ENCODE measurements at places on chromosomes 3 and 15.
A peak's percentile ranks its signal among the peaks of the same experiment; 100 is the strongest.

- no peak for DNase-seq
Observed at GRCh38 chr3:165725296-165725695, 111.9 kb downstream of the BCHE start.

- DNase-seq: no peak
Observed at GRCh38 chr3:24923570-24923969, 428.9 kb upstream of the THRB start.

- DNase-seq: no peak
Observed at GRCh38 chr3:64971602-64972001, 283.8 kb upstream of the ADAMTS9 start.

GRCh38 chr3:32886296-32886695 is 65.1 kb upstream of the CCR4 start:
- no peak for DNase-seq

GRCh38 chr3:16455966-16456365 is 57.5 kb downstream of the RFTN1 start:
- no peak for DNase-seq

DNA sequence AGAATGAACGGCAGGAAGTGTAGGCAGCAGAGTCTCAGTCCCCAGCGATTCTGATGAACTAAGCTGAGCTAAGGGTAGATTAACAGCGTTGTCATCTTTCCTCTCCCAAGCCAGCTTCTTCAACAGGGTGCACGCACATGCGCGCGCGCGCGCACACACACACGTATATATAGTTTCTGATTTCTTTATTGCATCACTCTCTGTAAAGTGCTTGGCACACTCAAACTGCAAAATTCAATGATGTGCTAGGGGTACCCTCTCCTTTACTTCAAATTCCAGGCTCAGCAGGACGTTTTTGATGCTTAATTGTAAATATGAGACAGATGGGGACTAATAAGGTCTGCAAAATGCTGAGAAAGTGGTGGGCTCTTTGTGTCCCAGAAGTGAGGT is 26.1 kb upstream of the VPS8 start:
- DNase-seq: no peak

- DNase-seq: no peak
Observed at GRCh38 chr15:75565062-75565970, 13.8 kb downstream of the PTPN9 start.

DNA sequence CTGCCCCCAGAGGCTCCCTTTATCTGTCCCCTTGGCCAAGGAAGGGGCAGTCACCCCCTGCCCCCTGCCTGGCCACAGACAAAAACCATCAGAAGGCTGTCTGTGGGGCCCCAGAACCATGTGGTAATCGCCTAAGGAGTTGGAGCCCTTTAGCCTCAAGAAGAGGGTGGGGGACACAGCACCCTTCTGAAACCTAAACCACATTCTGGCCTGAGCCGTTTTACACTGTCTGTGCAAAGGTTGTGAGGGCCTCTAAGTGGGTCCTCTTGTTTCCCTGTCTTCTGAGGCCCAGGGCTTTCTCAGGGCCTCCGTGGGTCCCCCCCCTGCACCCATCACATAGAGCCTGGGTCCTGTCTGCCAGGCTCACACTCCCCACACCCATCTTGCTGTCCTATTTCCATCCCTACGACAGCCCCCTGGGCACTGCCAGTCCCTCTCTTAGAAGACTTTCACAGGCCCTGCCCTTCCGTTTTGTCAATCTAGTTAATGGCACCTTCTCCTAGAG is 17.9 kb upstream of the RPUSD3 start:
- DNase-seq: no peak

- no peak for DNase-seq
Observed at GRCh38 chr3:23830869-23831484, 25.2 kb downstream of the UBE2E1 start.

- DNase-seq: no peak
Observed at GRCh38 chr15:74680456-74680855, 15.4 kb downstream of the EDC3 start.

DNA sequence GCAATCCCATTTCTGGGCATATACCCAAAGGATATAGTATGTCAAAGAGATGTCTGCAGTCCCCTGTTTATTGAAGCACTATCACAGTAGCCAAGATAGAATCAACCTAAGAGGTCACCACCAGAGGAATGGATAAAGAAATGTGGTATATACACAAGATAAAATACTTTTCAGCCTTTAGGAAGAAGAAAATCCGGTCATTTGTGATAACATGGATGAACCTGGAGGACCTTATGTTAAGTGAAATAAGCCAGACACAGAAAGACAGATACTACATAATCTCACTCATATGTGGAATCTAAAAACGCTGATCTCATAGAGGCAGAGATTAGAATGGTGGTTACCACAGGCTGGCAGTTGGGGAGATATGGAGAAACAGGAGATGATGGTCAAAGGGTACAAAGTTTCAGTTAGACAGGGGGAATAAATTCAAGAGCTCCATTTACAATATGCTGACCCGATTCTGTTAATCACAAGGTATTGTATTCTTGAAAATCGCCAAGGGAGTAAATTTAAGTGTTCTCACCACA is 195.8 kb downstream of the MTHFS start:
- DNase-seq: no peak

- no peak for DNase-seq
Observed at GRCh38 chr3:188230962-188231361, 77.0 kb downstream of the LPP start.

DNA sequence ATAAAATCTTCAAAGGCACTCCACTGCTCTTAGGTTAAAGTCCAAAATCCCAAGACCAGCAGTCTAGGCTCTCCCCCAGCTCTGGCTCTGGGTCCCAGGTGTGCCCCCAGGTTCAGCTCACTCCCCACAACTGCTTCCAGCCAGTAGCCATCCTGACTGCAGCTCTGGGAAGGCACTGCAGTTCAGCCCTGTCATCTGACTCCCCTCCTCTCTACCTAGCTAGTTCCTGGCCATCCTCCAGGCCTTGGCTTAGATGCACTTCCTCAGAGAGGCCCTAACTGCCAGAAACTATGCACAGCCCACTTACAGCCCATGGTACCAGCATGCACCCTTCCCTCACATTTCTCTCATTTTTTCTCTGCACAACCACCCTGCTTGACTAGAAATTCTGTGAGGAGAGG is 25.5 kb downstream of the TBC1D2B start:
- DNase-seq: peak; percentile 74

DNA sequence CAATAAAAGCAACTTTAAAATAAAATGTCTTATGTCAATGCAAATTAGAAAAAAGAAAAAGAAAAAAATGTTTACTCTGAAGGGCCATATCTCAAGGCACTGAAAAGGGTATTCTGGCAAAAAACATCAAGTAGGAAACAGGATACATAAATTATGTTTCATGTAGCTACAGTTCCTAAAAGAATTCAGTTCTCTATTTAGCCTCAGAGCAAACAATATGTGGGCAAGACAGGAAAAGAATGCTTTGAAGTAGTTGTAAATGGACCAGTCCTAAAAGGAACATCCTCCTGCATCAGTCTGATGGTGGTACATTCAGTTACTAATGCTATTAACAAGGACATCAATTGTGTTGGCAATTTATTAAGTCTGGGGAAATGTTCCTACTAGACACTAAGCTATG is 8.1 kb downstream of the COMMD2 start:
- DNase-seq: no peak

DNA sequence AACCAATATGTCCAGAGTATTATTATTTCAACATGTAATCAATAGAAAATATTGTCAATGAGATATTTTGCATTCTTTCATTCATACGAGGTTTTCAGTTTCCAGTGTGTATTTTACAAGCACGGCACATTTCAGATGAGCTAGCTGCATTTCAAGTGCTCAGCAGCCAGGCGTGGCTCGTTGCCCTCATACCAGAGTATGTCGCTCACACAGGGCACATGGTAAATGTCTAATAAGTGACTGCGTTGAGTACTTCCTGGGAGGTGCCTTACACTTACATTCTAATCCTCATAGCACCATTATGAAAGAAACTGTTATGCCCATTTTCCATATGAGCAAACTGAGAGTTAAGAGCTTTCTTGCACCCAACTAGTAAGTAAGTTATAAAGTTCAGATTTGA is 47.4 kb downstream of the TMEM266 start:
- DNase-seq: no peak

DNA sequence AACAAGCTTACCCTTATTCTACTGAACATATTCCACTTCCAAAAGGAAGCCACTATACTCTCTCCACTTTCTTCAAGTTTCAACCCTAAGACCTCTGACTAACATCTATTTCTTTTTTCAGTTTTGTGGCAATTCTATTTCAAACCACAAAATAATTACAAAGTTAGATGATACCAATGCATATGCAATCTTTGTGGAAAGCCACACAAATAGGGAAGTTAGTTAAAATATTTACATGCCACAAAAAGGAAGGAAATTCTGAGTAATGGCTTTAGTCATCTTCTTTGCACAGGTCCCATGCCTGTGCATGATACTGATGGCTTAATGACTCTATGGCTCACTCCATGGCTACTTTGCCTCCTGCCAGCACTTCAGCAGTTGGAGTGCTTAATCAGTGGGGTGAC is 57.0 kb upstream of the MCTP2 start:
- DNase-seq: no peak

DNA sequence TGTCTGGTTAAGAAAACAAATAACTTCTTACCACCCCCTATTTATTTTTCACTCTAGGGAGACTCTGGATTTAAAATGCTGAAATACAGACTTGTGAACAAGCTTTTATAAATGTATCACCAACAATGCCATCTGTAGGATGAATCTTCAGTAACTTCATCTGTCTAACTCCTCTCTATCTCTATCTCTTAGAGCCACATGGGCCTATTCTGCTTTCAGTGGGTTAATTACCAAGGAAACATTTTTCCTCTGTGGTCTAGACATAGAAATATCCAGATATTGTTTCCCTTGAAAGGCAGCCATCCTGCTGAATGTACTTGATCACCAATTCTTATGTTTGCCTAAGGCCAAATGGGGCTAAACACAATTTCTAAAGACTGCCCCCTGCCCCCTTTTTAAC is 167.6 kb upstream of the COL8A1 start:
- DNase-seq: no peak

GRCh38 chr15:93942269-93942694 is 289.1 kb upstream of the MCTP2 start:
- no peak for DNase-seq

DNA sequence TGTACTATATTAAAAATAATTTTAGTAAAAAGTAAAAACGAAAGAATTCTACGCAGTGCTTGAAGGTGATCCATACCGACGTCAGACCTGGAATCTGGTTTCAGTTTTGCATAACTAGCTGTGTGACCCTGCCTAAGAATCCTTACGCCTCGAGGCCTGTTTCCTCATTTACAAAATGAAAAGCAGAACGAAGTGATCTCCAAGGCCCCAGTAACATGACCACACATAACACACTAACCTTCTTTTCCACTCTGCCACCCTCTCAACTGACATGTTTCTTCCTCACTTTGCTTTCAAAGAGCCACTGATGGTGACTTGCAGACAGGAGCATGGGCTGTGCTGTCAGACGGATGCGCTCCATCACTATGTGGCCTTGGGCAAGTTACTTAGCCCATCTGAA is 4.8 kb downstream of the MESD start:
- DNase-seq: no peak

DNA sequence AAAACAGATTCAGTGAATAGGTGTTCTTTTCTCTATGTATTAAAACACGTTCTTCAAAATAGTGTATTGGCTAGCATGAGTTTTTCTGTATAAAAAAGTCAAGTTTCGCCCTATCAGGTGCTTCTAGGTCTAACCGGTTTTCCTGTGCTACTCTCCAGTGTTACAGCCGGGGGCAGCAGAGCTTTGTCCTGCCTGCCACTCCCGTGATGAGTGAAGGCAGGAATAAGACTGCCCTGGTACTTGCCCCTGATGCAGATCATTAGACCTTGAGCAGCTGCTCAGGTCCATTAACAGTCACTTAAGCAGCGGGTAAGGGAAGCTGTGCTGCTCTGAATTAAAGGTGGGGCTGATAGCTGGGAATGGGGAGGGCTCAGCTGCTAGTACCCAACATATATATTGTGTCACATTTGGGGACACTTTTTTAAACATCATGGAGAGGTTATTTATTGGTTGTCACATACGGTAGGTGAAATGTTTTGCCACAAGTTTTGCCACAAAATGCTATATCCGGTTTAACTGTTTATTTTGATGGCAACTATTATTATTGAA is 1.3 kb upstream of the UNC13C start:
- peak; percentile 36 for DNase-seq

DNA sequence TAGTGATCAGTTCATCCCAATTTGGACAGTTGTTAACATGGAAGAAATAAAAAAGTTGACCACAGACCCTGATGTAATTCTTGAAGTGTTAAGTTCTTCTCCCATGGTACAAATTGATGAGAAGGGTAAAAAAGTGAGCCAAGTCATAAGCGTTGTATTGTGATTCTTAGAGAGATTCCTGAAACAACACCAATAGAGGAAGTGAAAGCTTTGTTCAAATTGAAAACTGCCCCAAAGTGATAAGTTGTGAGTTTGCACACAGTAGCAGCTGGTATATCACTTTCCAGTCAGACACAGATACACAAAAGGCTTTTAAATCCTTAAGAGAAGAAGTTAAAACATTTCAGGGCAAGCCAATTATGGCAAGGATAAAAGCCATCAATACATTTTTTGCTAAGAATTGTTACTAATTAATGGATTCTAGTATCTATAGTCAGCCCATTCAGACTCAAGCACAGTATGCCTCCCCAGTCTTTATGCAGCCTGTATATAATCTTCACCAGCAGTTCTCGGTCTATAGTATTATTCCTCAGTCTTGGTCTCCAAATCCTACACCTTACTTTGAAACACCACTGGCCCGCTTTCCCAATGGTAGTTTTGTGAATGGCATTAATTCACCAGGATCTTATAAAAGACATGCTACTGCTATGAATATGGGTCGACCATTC is 38.2 kb downstream of the CDIN1 start:
- no peak for DNase-seq

- no peak for DNase-seq
Observed at GRCh38 chr3:158160958-158161357, 51.1 kb downstream of the RSRC1 start.

GRCh38 chr15:78406016-78406585 is 31.9 kb upstream of the IREB2 start:
- no peak for DNase-seq

DNA sequence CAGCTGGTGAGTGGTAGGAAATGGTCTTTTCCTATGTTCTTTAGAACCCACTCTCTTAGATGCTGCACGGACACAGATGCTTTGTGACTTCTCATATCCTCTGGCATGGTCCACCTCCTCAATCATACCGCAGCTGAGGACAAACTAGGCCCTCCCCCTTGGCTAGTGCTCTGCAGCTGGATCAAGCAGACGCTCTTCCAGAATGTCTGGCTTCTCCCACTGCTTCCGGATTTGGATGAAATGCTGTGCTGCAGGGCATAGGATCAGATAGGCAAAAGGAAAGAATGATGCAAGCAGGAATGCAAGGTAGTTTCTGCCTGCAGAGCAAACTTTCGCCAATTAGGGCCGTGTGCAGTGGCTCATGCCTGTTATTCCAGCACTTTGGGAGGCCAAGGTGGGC is 75.7 kb upstream of the SLC4A7 start:
- DNase-seq: peak; percentile 83

- DNase-seq: no peak
Observed at GRCh38 chr15:78950343-78950742, 5.5 kb upstream of the CTSH start.

DNA sequence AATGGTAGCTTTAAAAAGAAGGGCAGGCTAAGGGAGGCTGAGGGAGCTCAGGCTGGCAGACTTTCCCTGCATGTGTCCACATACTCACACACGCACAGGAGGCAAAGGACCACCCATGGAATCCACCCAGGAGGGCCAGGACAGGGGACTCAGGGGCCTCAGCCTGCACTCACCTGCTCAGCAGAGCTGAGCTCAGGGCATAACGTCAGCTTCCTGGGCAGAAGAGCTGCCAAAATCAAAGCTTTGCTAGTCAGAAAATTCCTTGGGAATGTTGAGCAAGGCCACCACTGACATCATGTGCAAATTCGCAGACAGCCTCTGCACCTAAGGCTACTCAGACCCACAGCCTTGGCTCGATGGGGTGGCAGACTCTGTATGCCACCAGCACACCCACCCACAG is 16.4 kb upstream of the ALAS1 start:
- no peak for DNase-seq
